ENCODE measurements at places on chromosomes 4 and X. TPM values are rescaled to one million over a fixed set of nuclear protein-coding genes. Genes with fewer than 3 reads are reported as not detected.

The RAB41 gene
- total RNA-seq, result not detected

The KLHL13 gene
- 0.42 TPM for total RNA-seq

The MTM1 gene
- total RNA-seq, result 18.7 TPM

The DDIT4L gene
- total RNA-seq, result 0.06 TPM

The KANTR gene
- 5.2 TPM for total RNA-seq

The MRPL1 gene
- total RNA-seq, result 91.2 TPM

The TMEM31 gene
- not detected for total RNA-seq

The MAGEE2 gene
- total RNA-seq, result not detected

The AR gene
- not detected for total RNA-seq

The SAGE1 gene
- total RNA-seq, result not detected

The NAP1L5 gene
- total RNA-seq, result 4.9 TPM

The FOXR2 gene
- not detected for total RNA-seq

The PNMA3 gene
- total RNA-seq, result 0.91 TPM

The SLC6A14 gene
- not detected for total RNA-seq

The CT45A5 gene
- total RNA-seq, result not detected

The PLAC8 gene
- 14.0 TPM for total RNA-seq

The SHROOM4 gene
- not detected for total RNA-seq

The HTR2C gene
- not detected for total RNA-seq

The CCSER1 gene
- total RNA-seq, result 0.06 TPM

The MND1 gene
- 24.3 TPM for total RNA-seq

The SMIM31 gene
- not detected for total RNA-seq

The NOX1 gene
- total RNA-seq, result not detected

The MTNR1A gene
- not detected for total RNA-seq

The ATP1B4 gene
- total RNA-seq, result not detected

The FAM184B gene
- not detected for total RNA-seq

The CLCN5 gene
- total RNA-seq, result 3.4 TPM

The SPANXN4 gene
- total RNA-seq, result not detected

The MORC4 gene
- 10.1 TPM for total RNA-seq

The TEX11 gene
- total RNA-seq, result not detected

The MCF2 gene
- total RNA-seq, result 0.15 TPM

The NSD2 gene
- 177 TPM for total RNA-seq

The TCEAL5 gene
- total RNA-seq, result not detected

The ADGRG2 gene
- not detected for total RNA-seq

The RTL5 gene
- total RNA-seq, result 0.44 TPM

The SLC34A2 gene
- not detected for total RNA-seq

The BDH2 gene
- 12.2 TPM for total RNA-seq

The PGM2 gene
- total RNA-seq, result 67.6 TPM

The IGSF1 gene
- total RNA-seq, result not detected

The ARX gene
- not detected for total RNA-seq

The ENOPH1 gene
- 71.9 TPM for total RNA-seq

The TBX22 gene
- total RNA-seq, result not detected

Data from activated CD8-positive, alpha-beta memory T cell treated with anti-CD3 and anti-CD28 coated beads for 36 hours (primary cell).